ENCODE measurements at places on chromosomes 12 and 14.

DNA sequence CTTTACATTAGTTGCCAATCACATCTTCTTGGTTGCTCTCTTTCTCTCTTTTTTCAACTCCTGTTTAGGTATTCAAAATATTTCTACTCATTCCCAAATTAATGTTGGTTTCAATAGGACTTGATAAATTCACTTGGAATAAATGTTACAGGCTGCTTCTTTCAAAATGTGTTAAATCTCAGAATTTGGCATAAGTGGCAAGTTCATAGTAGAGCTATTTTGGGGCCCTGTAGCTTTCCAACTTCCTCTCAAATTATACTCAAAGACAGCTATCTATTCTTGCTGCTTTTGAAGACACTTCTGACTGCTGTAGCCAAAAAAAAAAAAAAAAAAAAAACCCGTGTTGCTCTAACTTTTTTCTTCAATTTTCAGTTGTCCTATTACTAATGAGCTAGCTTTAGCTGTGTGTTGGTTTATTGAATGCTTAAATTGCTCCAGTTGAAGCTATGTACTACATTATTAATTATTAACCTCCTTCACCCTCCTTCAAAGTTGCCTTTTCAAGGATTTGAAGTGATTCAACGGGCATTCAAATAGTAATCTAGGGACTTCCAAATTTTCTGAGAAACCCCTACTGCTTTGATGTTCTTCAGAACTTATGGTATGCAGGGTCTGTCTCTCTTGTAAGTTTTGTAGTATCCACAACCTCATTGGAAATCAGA lies 554.6 kb upstream of the FLRT2 start:
- DNase-seq, result no peak

GRCh38 chr14:104321088-104321801 lies 182.9 kb downstream of the KIF26A start:
- no peak for DNase-seq

DNA sequence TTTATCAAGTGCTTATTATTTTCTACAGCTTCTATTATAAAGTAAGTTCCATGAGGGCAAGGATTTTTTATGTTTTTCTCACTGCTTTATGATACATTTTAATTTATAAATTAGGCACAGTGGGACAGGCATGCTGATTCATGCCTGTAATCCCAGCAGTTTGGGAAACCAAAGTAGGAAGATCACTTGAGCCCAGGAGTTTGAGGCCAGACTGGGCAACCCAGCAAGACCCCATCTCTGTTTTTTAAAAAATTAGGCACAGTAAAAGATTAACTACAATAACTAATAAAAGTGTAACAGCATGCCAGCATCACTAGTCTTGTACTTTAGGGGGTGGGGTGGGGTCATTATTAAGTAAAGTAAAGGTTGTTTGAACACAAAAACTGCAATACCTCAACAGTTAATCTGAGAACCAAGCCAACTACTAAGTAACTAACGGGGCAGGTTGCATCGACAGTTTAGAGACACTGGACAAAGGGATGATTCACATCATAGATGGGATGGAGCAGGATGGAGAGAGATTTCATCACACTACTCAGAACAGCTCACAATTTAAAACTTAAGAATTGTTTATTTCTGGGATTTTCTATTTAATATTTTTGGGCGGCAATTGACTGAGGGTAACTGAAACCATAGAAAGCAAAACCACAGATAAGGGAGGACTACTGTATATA lies 119.5 kb downstream of the PLEKHA5 start:
- no peak for DNase-seq

- DNase-seq, result no peak
Measured at GRCh38 chr12:29690728-29691127, 93.0 kb downstream of the TMTC1 start.

DNA sequence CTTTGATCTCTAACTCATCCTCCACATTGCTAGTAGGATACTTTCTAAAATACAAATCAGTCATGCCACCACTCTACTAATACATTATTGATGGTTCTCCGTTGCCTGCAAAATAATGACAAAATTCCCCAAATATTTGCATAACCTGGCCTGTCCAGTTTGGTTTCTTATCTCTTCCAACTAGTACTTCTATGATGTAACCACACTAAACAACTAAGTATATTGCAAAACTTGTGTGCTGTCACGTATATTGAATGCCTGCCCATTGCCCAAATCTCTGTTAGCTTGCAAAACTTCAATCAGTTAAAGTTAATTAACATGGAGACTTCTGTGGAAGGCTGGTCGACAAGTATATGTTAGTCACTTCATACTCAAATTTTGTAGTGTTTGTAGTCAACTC lies 6.5 kb downstream of the OR6C74 start:
- DNase-seq, result no peak

GRCh38 chr12:50149311-50149710 lies 17.9 kb downstream of the CERS5 start:
- DNase-seq, result no peak

- no peak for DNase-seq
Measured at GRCh38 chr14:57245941-57246340, 22.8 kb downstream of the EXOC5 start.

GRCh38 chr12:981176-981828 lies 9.7 kb upstream of the ERC1 start:
- DNase-seq, result no peak

GRCh38 chr14:79544698-79545070 lies 666.6 kb downstream of the DIO2 start:
- no peak for DNase-seq

DNA sequence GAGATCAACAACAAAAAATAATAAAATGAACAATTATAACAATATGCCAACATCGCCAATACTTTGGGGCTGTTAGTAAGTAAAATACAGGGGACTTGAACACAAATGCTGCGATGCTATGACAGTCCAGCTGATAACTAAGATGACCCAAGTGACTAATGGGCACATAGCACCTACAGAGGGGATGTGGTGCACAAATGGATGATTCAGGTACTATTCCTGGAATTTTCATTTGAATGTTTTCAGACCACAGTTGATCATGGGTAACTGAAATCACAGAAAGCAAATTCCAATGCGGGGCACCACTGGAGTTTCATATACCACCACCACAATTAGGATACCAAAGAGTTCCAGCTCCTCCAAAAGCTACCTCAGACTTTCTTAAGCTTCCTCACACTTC lies 82.9 kb downstream of the RCOR1 start:
- no peak for DNase-seq

GRCh38 chr14:102213470-102213869 lies 73.8 kb downstream of the WDR20 start:
- no peak for DNase-seq

DNA sequence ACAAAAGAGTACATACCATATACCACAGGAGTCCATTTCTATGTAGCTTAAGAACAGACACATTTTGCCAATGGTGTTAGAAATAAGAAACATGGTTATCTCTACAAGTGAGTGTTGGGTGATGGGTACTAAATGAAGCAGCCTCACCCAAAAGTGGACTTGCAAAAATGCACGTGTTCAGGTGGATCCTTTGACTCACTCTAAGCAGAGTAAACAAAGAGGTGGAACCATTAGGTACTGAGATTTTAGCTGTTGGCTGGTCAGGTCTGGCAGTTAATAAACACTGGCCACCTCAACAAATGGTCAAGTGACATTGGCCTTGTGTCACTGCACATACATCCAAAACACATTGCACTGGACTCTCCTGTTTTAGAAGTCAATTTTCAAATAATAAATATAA lies 27.6 kb downstream of the EVL start:
- no peak for DNase-seq

DNA sequence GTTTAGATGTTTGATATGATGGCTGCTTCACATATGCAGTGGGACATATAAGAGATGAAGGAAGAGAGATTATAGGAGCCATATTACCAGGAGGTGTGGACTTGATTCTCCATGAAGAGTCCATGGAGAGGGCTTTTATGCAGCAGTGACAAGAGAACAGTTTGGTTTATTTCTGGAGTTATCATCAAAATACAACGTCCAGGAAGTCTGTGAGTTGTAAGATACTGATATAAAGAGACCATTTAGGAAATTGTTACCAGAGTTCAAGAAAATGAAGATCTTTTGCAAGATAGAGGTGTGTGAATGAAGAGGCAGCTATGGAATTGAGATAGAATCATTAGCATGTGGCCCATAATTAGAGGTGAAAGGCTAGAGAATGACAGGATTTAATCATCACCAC lies 431.7 kb downstream of the NPAS3 start:
- DNase-seq, result no peak

DNA sequence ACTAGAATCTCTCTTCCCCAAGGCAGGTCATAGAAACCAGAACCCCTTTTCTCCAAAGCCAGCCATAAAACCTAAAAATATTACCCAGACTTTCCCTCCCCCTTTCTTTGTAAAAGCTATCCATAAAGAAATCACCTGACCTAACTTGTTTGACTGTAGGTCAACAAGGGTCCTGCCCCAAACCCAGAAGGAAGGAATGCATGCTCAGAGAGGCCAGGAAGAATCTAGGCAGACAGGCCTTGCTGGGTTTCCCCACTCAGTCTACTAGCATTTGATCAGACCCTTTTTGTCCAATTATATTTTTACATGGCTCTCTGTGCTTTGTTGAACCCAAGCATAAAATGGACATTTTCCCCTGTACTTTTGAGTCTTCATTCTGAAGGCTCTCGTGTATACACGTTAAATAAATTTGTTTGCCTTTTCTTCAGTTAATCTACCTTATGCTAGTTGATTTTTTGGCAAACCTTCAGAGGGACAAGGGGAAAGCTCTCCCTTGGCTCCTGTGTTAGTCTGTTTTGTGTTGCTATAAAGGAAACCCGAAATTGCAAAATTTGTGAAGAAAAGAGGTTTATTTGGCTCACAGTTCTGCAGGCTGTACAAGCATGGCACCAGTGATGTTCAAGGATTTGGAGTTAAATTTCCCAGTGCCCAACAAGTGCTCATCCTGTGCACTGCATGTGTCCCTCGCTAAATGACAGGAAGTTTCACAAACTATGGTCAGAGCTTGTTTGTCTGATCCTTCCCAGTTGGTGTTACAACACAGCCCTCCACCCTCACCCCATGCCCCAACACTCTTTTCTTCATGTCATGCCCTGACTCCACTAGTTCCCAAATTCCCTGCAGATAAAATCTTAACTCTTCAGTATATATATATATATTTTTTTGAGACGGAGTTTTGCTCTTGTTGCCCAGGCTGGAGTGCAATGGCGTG lies 14.2 kb upstream of the RASSF3 start:
- no peak for DNase-seq

DNA sequence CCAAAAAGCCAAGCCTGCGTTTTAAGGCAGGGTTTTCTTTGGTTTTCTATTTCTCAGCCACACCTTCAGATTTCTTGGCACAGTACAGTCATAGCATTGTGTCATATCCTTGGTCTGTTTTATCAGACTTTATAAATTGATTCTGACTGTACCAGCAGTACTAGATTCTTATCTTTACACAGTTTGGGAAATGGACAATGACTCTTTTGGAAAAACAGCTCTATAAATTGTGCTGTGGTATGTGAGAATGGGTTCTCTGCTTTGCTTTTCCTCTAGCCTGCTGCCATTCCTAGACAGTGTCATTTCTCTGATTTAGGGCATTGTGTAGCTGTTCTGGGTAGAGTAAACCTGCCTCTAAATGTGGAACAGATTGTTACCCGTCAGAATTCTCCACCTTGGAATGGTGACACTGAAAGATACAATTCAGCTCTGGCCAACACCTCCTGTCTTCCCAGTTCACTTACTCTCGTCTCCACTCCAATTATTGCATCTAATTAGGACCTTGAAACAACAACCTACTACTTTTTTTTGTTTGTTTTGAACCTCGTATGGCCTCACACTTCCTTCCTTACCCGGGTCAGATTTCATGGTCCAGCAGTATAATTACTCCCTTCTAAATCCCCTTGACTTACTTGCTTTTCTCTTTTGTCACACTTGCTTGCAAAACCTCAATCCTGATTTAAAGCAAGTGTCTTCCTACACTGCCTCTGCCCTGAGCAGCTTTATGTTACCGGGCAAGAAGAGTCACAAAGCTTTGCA lies 226.3 kb downstream of the ERC1 start:
- no peak for DNase-seq

DNA sequence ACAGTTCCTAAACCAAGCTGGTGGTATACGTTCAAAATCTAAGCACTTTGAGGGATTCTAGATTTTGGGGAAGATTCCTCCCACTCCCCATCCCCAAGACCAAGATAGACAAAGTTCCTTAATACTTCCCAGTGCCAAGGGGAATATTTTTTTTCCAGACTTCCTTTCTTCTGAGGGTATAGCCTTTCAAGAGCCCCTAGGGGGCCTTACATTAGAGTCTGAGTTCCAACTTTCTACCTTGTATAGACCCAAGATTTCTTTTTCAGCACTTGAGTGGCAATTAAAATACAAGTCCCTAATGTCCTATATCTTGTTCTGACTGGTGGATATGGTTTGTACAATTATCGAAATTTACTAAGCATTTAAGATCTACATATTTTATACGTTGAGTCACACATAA lies 28.7 kb upstream of the SOS2 start:
- no peak for DNase-seq

- peak; percentile 82 for DNase-seq
Measured at GRCh38 chr14:72516936-72517700, 376.8 kb downstream of the DPF3 start.

- no peak for DNase-seq
Measured at GRCh38 chr12:117360222-117360550, 1.2 kb downstream of the NOS1 start.

- no peak for DNase-seq
Measured at GRCh38 chr14:78637489-78637888, 467.3 kb downstream of the NRXN3 start.

GRCh38 chr12:130832561-130833209 lies 6.4 kb downstream of the STX2 start:
- peak; percentile 33 for DNase-seq
